ENCODE measurements at places on chromosomes 16 and 17.
A peak's percentile ranks its signal among the peaks of the same experiment; 100 is the strongest.

DNA sequence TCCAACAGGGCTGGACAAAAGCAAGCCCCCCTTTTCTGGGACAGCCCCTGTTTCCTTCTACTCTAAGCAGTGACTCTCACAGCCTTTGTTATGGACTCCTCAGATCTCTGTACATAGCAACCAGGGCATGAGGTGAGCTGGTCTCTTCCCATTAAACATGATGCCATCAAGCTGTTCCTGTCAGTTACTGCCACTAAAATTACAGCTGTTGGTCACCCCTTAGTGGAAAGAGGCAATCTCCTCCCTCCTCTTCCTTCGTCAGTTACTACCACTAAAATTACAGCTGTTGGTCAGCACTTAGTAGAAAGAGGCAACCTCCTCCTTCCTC lies 95.2 kb upstream of the SMIM36 start:
- no peak for DNase-seq

- DNase-seq, result peak; percentile 31
Measured at GRCh38 chr17:46977348-46977747, 1.7 kb downstream of the RPRML start.

GRCh38 chr16:89167425-89167941 lies 4.1 kb upstream of the CDH15 start:
- DNase-seq, result peak; percentile 50

GRCh38 chr17:73593249-73593965 lies 50.8 kb downstream of the SDK2 start:
- no peak for DNase-seq

GRCh38 chr16:71367241-71367976 lies 8.9 kb downstream of the CALB2 start:
- DNase-seq, result peak; percentile 53

All from amniotic epithelial cell (primary cell).